ENCODE measurements at places on chromosomes 13 and 19. TPM values are rescaled to one million over a fixed set of nuclear protein-coding genes. Genes with fewer than 3 reads are reported as not detected.

Gene SLC25A41
- not detected for total RNA-seq

Gene ZNF583
- 9.2 TPM for total RNA-seq

Gene FGF22
- total RNA-seq, result 1.9 TPM

- H3K27ac ChIP-seq, result no peak overlapping the region
- no peak for DNase-seq
- H3K4me1 ChIP-seq, result peaks cover 26% of the 10 kb centered on the region
- H3K36me3 ChIP-seq, result no peaks in the 10 kb centered on the region
- H3K27me3 ChIP-seq, result peaks cover 10% of the 10 kb centered on the region
These were observed 17.0 kb upstream of the TMEM255B start for GRCh38 chr13:113742000-113742441.

DNA sequence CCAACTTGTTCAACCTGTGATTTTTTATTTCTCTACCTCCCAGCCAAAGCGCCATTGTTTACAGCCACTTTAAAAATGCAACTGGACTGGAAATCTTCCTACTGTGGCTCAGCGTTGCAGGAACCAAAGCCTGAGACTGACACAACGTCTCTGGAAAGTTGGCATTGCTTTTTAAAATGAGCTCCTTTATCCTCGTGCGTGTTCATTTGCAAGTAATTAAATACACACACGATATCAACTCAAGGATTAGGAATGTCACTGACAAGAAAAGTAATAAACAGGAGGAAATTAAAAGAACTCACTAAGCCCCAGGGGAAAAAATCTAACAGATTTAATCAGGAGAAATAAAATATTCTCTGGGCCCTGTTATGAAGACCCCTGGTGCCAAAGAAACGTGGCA is 184.6 kb upstream of the IRS2 start:
- H3K27ac ChIP-seq, result no peak overlapping the region
- no peak overlapping the region for H3K4me3 ChIP-seq
- H3K27me3 ChIP-seq, result no peaks in the 10 kb centered on the region
- H3K36me3 ChIP-seq, result no peaks in the 10 kb centered on the region

- no peak overlapping the region for H3K4me3 ChIP-seq
- no peaks in the 10 kb centered on the region for H3K36me3 ChIP-seq
- H3K27ac ChIP-seq, result no peak overlapping the region
- no peak for DNase-seq
These were observed 43.6 kb upstream of the CCNE1 start for GRCh38 chr19:29768166-29768565.
